ENCODE measurements at places on chromosomes 1 and 21. TPM values are rescaled to one million over a fixed set of nuclear protein-coding genes. Genes with fewer than 3 reads are reported as not detected.

DNA sequence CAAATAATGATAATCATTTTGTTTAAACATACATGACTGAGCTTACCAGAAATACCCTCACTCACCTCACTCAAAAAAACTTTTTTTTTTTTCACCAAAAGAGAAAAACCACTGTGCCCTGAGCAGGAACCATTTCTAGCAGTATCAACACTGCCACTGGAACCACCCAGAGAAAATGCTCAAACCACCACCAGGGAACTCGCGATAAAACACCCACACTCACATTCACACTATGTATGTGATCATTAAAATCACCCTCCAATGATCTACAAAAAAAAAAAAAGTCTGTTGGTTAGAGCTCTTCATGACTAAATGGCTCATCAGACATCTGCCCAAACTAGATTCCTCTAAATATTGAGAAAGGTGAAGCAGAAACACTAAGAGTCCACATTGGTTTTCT lies 11.5 kb downstream of the TIAM1 start:
- DNase-seq = no peak

DNA sequence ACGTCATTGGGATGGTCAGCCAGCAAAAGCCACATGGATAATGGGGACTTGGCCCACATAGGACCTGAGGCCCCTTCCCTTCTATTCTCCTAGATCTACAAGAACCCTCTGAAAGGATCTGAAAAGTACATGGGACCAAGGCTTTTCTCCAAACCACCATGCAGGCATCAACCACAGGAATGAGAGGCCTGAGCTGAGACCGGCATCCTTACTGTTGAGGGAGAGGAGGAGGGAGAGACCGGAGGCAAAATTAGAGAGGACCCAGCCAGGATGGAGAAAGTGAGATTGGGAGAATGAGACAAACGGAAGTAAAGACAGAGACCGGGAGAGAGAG lies 281.7 kb downstream of the RRAGC start:
- DNase-seq = no peak

- no peak for DNase-seq
Measured at GRCh38 chr1:87743256-87743655, 414.6 kb downstream of the LMO4 start.

Gene PALMD
- 6.0 TPM for total RNA-seq

DNA sequence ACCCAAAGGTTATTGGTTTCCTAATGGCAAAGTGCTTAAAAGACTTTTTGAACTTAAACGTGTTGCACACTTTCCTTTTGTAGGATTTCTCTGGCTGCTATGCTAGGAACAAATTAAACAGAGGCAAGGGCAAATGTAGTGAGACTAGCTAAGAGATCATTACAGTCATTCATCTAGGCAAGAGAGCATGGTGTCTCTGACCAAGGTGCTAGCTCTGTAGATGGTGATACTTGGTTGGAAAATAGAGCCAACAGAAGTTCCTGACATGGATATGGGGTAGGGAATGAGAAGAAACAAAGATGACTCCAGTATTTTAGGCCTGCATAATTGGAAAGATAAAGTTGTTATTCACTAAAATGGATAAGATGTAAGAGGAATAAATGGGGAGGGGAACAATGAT lies 6.1 kb downstream of the TNFSF18 start:
- DNase-seq = no peak

Data from fibroblast of the aortic adventitia (primary cell).